ENCODE measurements at places on chromosomes 3 and 15. TPM values are rescaled to one million over a fixed set of nuclear protein-coding genes. Genes with fewer than 3 reads are reported as not detected.

The GATA2 gene
- total RNA-seq = 10.5 TPM

The GNAT1 gene
- total RNA-seq = not detected

The LCTL gene
- 3.3 TPM for total RNA-seq

The CD86 gene
- 10.2 TPM for total RNA-seq

The CHRNA3 gene
- not detected for total RNA-seq

The SLC6A1 gene
- 7.3 TPM for total RNA-seq

The MOBP gene
- total RNA-seq = 2.5 TPM
